SJSA1 (cell line): ENCODE measurements at places on chromosomes 2 and 18. TPM values are rescaled to one million over a fixed set of nuclear protein-coding genes. Genes with fewer than 3 reads are reported as not detected.

The CFAP53 gene
- total RNA-seq = 0.08 TPM in 1 of 2 replicates, not detected in the other

The ZNF396 gene
- 0.69 and 0.79 TPM in 2 replicates for total RNA-seq

The DPP10 gene
- not detected in 2 replicates for total RNA-seq

The ERICH2 gene
- total RNA-seq = not detected in 2 replicates

The POMC gene
- total RNA-seq = not detected in 2 replicates

The SCN3A gene
- 0.19 and 0.68 TPM in 2 replicates for total RNA-seq

The MC4R gene
- not detected in 2 replicates for total RNA-seq
